GM23338 (cell line): ENCODE measurements at places on chromosomes 7 and 10. TPM values are rescaled to one million over a fixed set of nuclear protein-coding genes. Genes with fewer than 3 reads are reported as not detected.

IGFBP3 gene
- polyA plus RNA-seq = 7.6 and 11.3 TPM in 2 replicates

KIN gene
- polyA plus RNA-seq = 31.7 and 34.8 TPM in 2 replicates

EPHB4 gene
- 22.6 and 23.3 TPM in 2 replicates for polyA plus RNA-seq

MMRN2 gene
- polyA plus RNA-seq = 0.32 and 0.70 TPM in 2 replicates

LIPN gene
- polyA plus RNA-seq = not detected in 2 replicates

CCL24 gene
- not detected in 2 replicates for polyA plus RNA-seq

NME8 gene
- 0.83 and 1.3 TPM in 2 replicates for polyA plus RNA-seq

CRHR2 gene
- polyA plus RNA-seq = 0.26 and 1.4 TPM in 2 replicates

PRSS37 gene
- 0.23 and 0.58 TPM in 2 replicates for polyA plus RNA-seq
